ENCODE measurements at places on chromosomes 4 and X.

DNA sequence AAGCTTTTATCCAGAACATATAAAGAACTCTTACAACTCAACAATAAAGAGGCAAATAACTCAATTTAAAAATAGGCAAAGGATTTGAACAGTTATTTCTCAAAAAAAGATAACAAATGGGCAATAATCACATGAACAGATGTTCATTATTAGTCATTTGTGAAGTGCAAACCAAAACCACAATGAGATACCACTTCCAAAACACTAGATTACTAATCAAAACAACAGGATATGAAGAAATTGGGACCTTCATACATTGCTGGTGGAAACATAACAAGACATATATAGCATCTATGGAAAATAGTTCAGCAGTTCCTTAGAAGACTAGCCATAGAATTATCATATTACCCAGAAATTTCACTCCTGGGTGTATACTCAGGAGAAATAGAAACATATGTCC is 224.6 kb downstream of the FBXO8 start:
- DNase-seq, result no peak

GRCh38 chr4:13968723-13969122 is 341.2 kb upstream of the BOD1L1 start:
- no peak for DNase-seq

DNA sequence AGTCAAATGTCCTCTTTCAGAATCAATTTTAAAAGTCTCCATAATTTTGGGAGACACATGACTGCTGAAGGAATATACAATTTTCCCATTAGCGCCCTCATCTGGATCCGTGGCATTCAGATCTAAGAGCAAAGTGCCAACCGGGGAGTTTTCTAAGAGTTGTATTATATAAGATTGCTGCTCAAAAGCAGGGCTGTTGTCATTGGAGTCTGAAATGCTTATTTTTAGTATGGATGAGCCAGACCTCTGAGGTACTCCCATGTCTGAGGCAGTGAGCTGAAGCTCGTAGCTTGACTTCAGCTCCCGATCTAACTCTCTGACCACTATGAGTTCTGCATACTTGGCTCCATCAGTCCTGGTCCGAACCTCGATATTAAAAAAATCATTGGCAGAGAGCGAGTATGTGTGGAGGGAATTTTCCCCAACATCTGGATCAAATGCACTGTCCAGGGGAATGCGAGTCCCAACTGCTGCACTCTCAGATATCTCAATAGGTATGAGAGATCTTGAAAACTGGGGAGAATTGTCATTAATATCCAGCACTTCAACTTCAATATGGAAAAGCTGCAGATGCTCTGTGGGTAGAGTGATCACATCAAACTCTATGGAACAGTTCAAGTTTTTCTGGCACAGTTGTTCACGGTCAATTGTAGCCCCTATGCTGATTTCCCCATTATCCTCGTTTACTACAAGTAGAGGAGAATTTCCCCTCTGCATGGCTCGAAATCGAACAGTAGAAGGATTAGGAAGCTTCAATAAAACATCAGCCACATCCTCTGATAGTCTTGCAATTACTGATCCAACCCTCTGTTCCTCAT is 917 bp downstream of the PCDH18 start:
- no peak for DNase-seq

- peak; percentile 30 for DNase-seq
Measured at GRCh38 chrX:53288189-53288588, 6.8 kb upstream of the IQSEC2 start.

DNA sequence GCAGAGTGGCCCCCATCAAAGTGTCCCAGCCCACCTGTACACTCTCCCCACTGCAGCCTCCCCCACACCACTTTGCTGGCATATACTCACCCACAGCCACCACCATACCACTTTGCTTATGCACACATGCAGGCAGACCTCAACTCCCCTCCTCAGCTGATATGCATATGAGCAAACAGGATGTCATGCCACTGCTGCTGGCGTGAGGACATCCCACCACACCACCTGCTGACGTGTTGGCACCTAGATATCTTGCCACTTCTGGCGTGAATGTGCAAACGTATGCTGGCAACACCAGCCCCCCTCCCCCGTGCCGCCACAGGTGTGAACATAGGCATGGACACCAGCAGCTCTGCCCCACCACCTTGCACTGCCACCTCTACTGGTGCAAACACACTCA is 22.4 kb upstream of the MAGEA8 start:
- DNase-seq, result no peak

DNA sequence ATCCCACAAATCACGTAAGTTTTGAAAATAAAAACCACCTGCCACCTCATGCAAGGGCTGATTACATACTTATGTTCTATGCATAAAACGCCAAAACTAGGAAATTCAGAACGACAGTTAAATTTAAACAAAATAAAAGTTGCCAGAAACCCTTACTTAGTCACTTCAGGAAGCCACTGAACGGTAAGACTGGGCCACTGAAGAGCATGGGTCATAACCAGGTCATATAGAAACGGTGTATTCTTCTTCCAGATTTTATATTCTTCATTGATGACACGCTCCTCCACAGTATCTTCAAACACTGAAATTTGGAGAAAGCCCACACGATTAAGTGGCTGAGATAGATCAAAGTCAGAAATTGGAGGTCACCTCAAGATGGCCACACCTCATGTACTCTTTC is 1.2 kb downstream of the RBBP7 start:
- peak; percentile 25 for DNase-seq

DNA sequence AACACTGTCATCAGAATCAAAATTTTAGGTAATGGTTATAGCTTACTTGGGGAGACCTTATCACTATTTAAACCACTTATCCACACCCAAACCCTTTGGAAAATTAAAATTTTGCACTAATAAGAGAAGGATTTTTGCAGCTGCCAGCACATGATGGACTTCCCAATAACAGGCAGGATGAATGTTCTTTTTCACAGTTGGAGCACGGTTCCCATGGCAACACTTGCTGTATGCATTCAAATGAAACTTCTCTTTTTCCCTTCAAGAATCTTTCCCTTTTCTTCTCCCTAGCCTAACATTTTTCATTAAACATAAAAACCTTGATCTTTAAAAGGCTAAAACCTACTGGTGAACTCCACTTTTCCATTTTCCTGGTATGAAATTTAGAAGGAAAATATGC is 768.2 kb downstream of the KCTD8 start:
- no peak for DNase-seq

DNA sequence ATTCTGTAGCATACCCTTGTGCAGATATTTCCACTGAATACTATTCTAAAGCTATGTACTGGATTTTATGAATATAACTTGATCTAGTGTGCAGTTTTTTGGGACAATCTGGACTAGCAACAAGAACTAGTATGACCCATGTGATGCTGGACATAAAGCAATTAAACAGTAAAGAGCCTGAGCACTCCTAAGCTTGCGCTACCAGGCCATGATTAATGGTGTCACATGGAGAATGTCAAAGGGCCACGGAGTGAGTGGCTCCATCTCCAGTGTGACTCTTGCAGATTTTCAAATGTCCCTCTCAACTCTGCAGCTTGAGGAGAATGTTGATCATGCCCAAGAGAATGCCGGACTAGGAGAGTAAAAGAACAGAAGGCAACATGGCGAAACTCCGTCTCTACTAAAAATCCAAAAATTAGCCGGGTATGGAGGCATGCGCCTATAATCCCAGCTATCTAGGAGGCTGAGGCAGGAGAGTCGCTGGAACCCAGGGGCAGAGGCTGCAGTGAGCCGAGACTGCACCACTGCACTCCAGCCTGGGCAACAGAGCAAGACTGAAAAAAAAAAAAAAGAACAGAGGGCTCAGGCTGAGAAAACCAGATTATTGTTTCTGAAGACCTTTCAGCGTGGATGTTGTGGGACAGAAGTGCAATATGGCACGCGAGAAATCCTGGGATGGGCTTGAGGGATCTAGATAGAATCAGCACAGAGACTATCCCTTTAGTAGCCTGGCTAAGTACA is 45.0 kb downstream of the TIGD2 start:
- DNase-seq, result no peak

DNA sequence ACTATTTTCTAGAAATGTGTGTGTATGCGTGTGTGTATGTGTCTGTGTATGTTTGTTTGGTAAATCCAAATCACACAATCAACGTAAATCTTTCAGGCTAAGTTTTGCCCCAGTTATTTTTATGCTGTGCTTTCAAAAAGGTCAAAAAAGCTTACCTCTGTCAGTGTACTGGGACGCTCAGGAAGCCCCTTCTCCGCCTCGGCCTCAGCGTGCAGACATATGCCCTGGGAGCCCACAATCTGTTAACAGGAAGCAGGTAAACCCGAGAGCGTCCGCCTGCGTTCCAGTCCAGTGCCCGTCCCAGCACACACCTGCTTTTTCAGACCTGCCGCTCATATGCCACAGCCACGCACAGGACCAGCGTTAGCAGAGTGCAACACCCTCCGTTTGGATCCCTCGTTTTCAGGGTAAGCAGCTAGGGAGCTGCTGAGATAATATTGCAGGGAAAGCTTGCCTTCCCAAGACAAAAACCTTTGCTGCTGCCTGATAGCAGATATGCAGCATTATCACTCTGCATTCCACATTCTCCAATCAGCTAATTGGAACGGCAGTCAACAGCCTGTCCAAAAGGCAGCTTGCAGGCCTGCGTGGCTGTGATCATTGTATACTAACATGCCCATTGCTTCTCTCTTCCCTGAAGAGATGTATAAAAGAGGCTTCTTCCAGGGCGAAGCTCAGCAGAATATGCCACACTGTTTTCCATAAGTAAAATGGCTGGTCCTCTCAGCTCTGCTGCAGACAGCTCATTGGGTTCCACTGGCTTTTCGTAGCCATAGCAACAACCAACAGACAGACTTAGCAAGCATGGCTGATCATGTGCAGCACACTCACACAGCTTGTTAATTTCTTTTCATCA is at the start of gene SORBS2:
SORBS2 (minus strand) TSS at position 686 of the 856 bp plus-strand sequence. CDS start 121,623 bp downstream, outside the sequence.
- DNase-seq, result no peak

DNA sequence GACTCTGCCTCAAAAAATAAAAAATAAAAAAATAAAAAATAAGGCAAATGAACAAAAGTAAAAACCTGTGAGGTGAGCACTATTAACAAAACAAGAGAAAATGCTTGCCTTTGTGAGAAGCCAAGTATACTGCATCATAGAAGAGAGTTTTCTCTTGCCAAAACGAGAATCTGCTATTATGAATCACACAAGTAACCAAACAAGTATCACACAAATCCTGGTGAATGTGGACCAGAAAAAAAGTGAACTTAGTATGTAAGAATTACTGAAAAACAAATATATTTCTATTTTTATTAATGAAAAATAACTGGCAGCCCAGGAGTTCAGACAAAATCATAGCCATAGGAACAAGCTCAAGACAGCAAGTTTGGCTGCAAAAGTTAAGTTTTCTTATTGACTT is 193.5 kb downstream of the PDGFC start:
- no peak for DNase-seq

GRCh38 chr4:22345678-22346077 is 170.2 kb downstream of the ADGRA3 start:
- DNase-seq, result no peak

- DNase-seq, result no peak
Measured at GRCh38 chr4:147842573-147842972, 110.7 kb downstream of the ARHGAP10 start.

- no peak for DNase-seq
Measured at GRCh38 chr4:143186649-143187048, 1.9 kb downstream of the USP38 start.

GRCh38 chr4:1870328-1870577 is 940 bp upstream of the NSD2 start:
- DNase-seq, result peak; percentile 94

GRCh38 chrX:85828771-85829170 is 218.6 kb downstream of the CHM start:
- DNase-seq, result no peak

GRCh38 chrX:130186651-130187050 is 14.9 kb downstream of the RAB33A start:
- no peak for DNase-seq

DNA sequence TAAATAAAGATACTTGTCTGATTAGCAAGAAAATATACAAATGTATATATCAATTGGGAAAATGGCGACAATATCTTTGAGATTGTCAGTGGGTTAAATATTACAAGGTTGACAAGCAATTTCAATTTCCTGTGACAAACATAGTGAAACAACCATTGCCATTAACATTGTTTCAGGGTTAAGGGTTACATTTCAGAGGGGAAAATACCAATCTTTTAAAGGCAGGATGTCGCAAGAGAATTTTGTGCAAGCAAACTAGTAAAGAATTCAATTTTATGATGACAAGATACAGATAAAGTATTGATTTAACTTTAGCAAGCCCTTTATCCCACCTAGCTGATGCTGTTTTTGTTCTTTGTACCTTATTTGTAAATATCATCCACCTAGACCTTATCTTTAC is 305.8 kb upstream of the GRIA3 start:
- DNase-seq, result no peak

- no peak for DNase-seq
Measured at GRCh38 chrX:12819222-12819621, 28.0 kb downstream of the PRPS2 start.

- no peak for DNase-seq
Measured at GRCh38 chr4:110540982-110541451, 65.1 kb downstream of the ENPEP start.

DNA sequence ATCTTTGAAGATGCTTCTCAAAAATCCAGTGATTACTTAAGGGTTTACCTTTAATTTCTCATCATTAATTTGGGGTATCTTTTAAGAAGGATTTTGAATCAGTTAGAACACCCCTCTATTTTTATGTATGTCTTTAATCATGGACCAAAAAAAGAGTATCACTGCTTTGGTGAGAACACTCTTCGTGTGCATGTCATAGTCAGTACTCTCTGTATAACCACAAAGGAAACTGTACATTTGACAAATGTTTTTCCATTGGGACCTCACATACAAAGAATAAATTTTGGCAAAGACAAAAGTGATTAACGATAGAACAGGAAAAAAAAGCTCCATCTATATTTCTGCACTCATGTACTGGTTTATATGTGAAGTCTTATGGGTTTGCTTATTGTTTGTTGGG is 31.3 kb downstream of the FAM241A start:
- DNase-seq, result no peak

DNA sequence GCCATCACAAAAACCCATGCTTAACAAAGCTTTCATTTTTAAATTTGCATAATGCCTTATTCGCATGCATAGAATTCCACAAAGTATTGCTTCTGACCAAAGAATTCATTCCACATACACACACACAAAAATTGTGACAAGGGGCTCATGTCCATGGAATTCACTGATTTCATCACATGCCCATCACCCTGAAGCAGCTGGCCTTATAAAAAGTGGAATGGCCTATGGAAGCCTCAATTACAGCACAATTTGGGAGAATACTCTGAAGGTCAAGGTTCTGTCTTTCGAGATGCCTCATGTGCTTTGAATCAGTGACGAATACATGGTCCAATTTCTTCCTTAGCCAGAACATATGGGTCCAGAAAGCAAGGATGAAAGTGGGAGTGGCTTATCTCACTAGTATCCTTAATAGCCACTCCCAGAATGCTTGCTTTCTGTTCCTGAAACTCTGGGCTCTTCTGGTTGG is 165.7 kb downstream of the KDR start:
- DNase-seq, result no peak

DNA sequence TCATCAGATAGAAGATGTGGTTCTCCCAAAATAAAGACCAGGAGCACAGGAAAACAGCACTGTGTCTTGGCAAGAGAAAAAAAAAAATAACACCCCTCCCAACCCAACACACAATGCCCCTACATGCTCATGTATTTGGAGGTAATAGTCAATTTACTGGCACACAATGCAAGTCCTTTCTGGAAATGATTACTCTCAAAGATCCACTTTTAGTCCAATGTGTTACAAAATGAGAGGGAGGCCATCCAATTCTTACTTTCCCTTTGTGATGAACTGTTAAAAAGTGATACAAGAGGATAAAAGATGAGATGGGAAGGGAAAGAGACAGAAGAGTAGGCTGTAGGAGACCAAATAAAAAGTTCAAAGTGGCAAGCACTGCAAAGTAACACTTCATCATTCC is 180.3 kb upstream of the DKK2 start:
- DNase-seq, result no peak
